GM19239 (cell line): ENCODE measurements at places on chromosomes 6 and 20.

DNA sequence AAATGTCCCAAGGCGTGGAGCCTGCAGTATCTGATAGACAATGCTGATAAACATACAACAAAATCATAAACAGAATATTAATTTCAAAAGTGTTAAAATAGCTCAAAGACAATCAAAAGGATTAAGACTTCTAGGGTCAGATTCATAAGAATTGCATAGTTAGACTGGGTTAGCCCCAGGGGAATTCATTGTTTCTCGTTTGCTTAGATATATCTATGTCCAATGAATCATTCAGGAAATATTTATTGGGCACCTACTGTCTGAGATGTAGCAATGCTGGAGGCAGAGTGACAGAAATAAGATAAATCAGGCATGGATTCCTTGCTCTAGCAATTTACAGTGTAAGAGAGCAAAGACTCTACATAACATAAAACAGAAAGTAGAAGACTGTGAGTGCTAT lies 124.4 kb upstream of the PRL start:
- no peak for DNase-seq

GRCh38 chr6:3882431-3882830 lies 33.3 kb downstream of the FAM50B start:
- DNase-seq: no peak

- no peak for DNase-seq
Measured at GRCh38 chr6:36160147-36160760, 29.9 kb downstream of the MAPK13 start.

DNA sequence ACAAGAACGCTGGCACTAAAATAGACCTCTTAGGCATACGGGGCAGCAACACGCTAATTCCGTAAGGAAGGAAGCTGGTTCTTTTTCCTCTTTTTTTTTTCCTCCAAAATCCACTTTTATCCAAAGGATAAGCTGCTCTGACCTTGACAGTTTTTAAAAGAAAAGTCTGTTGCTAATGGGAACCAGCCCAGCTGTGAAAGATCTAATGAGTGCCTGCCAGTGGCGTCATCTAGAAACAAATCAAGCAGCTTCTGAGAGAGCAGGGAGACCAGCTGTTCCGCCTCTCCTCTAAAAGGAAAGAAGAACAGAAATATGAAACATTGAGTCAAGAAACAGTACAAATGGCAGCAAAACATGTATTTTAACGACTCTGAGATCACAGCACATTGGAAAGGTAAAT lies 78.6 kb downstream of the FAXC start:
- no peak for DNase-seq

DNA sequence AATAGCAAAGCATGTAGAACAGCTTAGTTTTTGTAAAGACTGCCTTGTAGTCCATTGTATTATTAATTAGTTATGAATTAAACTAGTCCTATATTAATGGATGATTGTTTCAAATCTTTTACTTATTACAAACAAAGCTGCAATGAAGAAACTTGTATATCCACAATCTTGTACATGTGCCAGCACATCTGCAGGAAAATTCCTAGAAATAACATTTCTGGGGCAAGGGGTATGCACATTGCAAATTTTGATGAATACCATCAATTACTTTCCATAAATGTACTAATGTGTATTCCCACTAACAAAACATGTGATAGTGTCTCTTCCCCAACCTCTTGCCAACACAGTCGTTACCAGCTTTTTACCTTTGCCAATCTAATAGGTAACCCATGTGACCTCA lies 73.6 kb upstream of the AKAP12 start:
- DNase-seq: no peak

DNA sequence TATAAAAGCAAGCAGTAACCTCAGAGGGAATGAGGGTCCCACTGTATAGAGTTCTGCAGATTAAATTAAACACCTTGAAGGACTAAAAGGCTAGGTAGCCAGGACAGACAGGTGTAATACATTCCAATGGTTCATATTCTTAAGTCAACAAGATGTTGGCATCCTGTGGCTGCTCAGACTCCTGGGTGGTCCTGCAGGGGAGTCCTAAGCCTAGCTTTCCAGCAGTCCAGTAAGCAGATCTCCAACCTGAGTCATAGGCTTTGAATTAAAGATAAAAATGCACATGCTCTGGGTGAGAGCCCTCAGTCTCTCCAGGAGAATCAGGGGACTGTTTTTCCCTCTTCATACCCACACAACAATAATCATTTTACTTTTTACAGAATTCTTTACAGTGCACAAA lies 307.3 kb upstream of the SUPT3H start:
- no peak for DNase-seq

GRCh38 chr20:51335329-51335841 lies 207.1 kb downstream of the NFATC2 start:
- no peak for DNase-seq

GRCh38 chr6:130889423-130889822 lies 62.2 kb downstream of the SMLR1 start:
- DNase-seq: no peak

DNA sequence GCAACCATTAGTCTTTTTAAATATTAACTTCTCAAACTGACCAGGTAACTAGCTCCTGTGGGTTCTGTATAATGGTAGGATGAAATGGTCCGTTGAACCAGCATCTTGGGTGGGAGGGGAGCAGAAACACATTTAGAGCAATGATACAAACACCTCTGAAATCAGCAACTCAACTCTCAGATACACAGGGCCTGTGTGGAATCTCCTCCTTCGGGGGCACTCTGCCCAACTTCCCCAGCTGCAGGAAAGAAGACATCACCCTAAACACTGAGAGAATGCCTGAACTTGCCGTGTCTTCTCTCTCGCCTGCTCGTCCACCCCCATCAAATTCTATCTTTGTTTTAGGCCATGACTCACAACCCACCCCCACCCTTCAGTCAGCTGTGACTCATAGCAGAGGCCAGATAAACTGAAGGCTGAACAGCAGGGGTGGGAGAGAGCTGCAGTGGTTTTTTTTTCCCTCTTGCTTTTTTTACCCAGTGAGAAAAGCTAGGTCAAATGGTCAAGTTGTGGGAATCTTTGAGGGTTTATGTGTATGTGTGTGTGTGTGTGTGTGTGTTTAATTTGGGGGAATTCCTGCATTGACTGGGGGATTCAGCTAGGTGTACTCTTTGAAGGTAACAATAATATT lies 593.4 kb upstream of the JAG1 start:
- DNase-seq: no peak

DNA sequence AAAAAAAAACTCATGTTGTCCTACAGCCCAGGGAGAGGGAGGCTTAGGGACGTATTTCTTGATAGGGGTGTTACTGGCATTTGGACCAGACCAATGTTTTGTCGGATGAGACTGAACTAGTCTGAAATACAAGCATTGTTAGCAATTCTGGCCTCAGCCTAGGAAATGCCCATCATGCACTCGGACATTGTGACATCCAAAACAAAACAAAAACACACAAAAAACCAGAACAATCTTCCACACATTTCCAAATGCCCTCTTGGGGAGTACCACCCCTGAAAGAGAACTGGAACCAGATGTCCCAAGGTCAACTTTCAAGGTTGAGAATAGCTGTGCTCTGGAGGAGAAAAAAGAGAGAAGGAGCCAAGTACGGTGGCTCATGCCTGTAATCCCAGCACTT lies 299.1 kb upstream of the JARID2 start:
- DNase-seq: no peak

- DNase-seq: no peak
Measured at GRCh38 chr20:35604449-35604747, 11.2 kb upstream of the SPAG4 start.

GRCh38 chr20:53706466-53707370 lies 113.1 kb upstream of the ZNF217 start:
- DNase-seq: no peak

GRCh38 chr6:163651915-163652668 lies 237.6 kb downstream of the QKI start:
- DNase-seq: no peak

DNA sequence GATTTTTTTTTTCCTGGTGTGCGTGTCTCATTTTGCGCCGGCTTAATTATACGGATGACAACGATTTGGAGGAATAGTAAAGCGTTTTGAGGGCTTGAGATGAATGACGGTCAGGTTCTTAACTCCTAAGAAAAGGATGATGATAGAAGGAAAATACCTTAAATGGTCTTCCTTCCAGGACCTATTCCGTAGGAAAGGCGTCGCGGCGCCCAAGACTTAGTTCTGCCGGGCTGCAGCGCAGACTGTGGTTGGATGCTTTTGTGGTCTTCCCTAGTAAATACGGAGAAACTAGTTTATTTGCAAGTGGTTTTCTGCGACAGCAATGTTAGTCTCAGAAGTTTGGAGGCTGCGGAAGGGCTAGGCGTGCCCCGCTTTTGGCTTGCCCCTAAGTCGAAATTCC lies 8.4 kb downstream of the GNAS-AS1 start:
- DNase-seq: no peak

DNA sequence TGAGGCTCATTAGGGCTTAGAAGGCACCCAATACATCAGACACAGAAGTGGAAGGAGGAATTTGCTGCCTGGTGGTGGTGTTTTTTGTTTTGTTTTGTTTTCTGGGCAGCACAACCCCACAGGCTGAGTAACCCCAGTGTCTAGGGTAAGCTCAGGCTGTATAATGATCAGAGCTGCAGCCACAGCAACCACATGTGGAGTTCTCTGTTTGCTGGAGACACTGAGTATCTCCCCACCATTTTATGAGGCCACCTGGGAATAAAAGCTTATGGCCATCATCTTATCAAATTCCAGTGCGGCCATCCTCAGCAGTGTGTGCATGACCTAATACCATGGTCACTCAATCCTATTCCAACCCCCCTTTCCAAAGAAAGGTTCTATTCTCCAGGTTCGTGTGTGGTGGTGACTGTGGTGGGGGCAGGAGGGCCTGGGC lies 3.4 kb upstream of the DLL1 start:
- DNase-seq: no peak

DNA sequence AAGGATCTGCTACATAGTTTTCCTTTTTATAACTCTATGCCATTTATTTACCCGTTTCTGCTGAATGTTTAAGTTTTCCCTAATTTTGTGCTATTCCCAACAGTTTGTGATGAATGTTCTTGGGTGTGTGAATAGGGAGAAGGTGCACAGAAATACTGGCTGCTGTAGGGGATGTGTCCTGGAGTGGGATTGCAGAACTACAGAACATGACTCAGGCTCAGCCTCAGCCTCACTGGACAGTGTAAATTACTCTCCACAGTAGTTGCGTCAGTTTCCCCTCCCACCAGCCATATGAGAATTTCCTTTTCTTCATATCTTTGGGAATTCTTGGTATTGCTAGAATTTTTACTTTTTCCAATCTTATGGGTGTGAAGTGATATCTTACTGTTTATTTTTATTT lies 57.0 kb downstream of the SLX4IP start:
- no peak for DNase-seq

DNA sequence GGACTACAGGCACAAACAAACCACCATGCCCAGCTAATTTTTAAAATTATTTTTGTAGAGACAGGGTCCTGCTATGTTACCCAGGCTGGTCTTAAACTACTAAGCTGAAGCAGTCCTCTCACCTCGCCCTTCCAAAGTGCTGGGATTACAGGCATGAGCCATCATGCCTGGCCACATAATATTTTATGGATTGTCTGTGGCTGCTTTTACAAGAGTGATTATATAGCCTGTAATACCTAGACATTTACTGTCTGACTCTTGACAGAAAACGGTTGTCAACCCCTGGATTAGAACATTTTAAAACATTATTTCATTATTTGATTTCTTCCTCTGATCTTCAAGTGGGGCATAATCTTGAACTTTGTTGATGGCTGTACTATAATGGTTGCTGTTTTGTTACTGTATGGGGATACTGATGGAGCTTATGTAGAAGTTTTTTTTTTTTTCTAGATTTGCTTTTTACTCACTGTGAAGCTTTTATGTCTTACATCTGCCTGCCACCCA lies 14.3 kb downstream of the PARD6B start:
- DNase-seq: no peak

DNA sequence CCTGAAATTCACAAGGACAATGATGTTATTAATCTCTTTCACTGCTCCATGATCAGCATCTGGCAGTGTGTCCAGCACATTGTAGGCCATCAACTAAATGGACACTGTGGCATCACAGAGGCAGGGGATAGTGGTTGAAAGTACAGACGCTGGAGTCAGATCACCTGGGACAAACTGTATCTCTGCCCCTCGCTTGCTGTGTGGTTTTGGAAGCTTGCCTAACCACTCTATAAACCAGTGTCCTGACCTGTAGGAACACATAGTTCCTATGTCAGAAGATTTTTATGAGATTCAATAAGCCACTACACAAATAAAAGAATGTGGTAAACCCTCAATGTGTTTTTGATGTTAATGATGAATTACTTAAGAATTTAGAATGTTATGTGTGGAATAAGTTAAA lies 219.3 kb upstream of the RNF217 start:
- no peak for DNase-seq

DNA sequence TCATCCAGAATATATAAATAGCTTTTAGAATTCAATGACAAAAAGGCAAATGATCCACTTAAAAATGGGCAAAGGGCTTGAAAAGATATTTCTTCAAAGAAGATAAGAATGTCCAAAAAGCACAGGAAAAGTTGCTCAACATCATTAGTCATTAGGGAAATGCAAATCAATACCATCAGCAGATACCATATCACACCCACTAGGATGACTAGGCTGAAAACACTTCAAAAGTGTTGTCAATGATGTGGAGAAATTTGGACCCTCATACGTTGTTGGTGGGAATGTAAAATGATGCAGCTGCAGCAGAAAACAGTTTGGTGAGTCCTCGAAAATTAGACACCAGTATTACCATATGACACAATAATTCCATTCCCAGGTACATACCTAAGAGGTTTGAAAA lies 303.6 kb upstream of the SLC35B3 start:
- DNase-seq: no peak

- no peak for DNase-seq
Measured at GRCh38 chr20:47674686-47675085, 110.6 kb downstream of the SULF2 start.

DNA sequence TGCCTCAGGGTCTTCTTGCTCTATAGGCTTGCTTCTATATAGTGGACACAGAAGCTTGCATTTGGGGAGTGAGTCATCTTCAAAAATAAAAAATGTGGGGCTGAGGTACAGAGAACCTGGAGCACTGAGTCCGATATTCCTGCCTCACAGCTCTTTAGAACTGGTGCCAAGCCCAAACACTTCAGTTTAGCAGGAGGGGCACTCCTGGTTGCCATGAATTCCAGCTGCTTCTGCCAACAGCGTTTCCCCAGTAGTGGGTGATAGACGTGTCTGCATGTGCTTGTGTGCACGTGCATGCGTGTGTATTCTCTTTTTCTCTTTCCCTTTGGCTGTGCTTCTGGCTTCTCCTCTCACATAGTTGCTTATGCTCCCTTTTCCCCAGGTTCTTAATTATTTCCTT lies 11.9 kb downstream of the DNPH1 start:
- DNase-seq: no peak

GRCh38 chr6:129751384-129751783 lies 41.4 kb upstream of the ARHGAP18 start:
- no peak for DNase-seq

DNA sequence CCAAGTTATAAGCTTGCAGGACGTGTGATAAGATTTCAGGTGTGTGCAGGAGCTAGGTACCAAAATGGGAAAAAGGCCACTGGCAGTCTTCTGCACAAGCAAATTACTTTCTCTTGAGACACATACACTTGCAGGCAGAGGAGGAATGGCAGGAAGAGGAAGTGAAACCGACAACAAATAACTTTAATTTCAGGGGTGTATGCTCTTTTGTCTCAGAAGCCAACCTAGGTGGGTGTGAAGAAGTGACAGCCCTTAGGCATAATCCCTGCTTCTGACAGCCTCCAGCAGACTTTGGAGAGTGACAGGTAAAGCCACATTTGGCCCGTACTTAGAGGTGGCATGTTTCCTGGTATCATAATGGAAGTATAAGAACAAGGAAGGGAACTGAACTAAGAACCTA lies 118.8 kb upstream of the TRAF3IP2 start:
- peak; percentile 44 for DNase-seq
